ENCODE measurements at places on chromosomes 13 and 19.

DNA sequence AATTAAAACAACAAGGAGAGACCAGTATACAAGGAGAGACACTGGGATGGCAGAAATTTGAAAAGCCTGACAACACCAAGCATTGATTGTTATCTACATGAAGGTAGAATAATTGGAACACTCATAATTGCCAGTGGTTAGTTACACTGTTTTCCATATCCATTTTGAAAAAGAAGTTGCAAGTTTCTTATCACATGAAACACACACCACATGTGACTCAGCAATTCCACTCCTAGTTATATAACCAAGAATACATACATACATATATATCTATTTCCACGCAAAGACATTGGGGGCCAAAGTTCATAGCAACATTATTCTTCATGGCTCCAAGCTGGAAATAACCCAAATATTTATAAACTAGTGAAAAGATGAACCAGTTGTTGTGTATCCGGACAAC is 15.2 kb upstream of the PABPC3 start:
- DNase-seq = no peak

DNA sequence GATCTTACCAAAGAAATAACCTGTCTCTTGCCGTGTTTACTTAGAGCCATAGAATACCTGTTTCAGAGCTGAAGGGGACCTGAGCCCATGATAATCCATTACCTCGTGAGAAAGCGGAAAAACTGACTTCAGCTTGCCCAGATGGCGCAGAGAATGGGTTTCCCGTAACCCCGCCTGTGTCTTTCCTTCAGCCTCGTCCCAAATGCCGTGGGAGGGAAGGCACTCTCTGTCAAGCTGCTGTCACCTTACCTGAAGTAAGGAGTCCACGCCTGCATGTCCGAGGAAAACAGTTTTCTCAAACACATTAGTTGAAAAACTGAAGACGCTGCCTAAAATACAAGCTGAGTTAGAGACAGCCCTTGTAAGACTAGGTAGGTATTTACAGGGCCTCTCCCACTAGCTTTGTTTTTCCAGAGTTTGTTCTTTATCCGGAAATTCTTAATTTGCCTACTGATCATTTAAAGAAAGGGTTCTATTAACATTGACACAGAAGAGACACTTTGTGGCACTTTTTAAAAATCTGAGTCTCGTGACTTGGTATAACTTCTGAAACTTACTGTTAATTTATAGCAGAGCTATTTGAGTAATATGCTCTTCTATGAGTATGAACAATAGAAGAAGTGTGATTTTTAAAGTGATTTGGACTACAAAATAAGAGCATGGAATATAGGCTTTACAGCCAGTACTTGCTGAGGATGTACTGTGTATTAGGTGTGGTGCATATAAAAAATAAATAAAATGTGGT is 1.3 kb upstream of the INTS6 start:
- peak; percentile 6 for DNase-seq

DNA sequence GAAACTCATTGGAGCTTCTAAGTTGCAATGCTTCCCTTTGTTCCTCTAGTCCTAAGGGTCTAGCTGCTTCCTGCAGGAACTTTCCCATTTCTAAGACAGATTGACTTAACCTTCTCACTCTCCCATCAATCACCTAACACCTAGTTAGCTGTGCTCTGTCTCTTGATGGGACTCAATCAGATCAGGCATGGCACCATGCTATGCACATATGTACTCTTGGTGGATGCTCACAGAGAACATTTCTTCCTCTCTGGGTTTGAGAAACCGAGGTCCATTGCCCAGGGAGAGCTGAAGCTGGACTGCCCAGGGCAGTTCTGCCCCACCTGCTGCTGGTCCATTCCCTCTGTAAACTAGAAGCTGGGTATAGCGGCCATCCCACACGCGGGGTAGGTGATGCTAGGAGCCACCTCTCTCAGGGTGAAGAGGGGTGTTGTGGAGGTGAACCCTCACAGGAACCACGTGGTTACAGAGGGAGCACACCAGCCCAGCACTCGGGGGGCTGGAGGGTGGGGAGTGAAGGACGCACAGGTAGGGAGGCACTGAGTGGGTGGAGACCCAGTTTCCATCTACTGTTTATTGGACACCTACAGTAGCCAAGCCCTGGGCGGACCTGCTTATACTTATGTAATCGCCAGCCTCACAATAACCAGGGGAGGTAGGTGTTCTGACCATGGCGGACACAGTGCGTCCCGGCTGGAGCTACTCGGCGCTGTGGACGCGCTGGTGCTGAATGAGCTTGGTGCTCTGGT is 3.1 kb upstream of the UBE2M start:
- no peak for DNase-seq

- no peak for DNase-seq
Observed at GRCh38 chr19:19420570-19421298, 15.3 kb downstream of the GATAD2A start.

DNA sequence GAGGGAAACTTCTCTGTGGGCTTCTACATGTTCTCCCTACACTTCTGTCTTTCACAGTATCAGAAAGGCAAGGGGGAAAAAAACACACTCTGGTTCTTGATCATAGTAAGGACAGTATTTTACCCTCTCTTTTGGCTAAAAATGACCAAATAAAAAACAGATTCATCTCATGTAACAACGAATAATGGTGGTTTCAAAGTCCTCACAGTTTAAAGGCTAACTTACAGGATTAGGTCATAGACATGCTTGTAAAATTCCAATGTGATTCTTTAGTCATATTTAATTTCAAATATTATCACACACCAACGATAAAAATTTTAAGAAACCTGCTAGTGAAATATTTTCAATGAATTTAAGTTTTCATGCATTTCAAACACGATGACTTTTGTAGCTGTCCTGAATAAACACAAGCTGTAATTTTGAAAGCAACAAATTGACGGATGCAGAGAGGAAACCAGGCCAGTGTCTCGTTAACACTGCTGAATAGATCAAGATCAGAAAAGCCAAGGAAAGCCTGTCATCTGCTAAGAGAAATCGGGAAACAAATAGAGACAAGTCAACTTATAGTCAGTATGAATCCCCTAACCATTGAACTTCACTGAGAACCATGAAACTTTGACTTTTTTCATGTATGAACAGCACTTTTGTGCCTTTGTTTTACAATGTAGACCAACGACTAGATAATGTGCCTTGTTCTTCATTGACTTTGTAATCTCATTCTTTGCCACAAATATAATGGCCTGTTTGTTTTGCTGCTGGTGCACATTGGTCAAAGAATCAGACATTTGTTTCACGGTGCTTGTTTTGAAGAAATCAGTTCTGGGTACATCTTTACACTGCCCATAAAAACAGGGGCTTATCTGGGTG is 22.0 kb downstream of the MBNL2 start:
- DNase-seq = no peak
